AG04449 (cell line): ENCODE measurements at places on chromosomes 2 and 18.

DNA sequence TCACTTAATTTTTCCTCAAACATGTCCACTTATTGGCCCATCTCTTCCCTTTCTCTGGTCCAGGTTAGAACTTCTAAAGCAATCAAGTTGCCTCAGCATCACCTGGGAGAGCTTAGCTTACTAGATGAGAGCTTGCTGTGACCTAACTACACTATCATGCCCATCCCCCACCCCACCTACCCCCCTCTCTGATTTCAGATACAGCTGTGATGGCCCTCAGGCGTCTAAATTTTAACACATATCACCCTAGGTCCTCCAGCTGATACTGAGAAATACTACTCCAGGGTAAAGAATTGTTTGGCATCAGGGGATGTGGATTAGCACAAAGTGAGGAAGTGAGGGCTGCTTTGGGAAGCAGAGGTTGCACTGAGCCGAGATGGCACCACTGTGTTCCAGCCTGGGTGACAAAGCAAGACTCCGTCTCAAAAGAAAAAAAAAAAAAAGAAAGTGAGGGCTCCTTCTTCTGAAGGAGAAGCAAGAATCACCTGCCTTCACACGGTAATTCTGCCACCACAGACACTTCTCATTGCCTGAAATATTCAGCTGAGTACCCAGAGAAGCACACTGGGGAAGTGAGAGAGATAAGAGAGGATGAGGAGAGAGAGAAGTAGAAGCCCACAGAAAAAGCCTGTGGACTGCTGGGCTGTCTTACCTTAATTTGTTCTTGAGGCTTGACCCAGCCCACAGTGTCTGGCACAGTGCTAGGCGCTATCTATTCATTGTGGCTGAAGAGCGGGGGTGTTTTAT is 263.4 kb downstream of the ASXL3 start:
- DNase-seq, result no peak

GRCh38 chr2:1848599-1848995 is 104.3 kb upstream of the PXDN start:
- DNase-seq, result no peak

- no peak for DNase-seq
Observed at GRCh38 chr2:35468245-35468644, 887.3 kb upstream of the CRIM1 start.

DNA sequence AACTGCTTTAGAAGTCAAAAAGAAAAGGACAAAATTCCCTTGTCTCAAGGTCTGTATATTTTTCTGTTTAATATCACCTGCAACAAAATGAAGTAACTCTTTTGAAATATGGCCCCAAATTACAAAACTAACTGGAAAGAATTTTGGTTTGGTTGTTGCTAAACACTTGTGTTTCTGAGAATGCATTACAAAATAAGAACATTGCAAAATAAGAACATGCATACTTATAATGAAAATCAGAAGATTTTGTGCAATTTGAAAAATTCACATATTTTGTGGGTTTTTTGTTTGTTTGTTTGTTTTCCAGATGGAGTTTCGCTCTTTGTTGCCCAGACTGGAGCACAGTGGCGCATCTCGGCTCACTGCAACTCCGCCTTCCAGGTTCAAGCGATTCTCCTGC is 21.8 kb downstream of the NDUFB3 start:
- no peak for DNase-seq

DNA sequence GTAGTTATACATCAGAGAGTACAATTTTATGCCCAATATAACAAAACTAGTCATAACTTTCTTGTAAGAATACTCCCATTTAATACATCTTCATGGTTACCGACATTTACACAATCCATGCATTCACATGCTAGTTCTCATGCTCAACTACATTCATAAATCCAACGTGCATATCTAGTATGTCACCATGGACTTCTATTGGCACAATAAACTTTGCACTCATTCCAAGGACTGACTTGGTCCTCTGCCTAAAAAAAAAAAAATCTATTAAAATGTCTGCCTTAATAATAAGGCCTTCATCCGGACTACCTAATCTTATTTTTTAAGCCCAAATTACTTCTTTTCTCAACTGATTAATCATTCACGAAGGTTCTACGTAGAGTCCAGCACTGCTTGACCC is 107.8 kb upstream of the PGAP1 start:
- DNase-seq, result no peak

GRCh38 chr2:27857417-27858172 is 32.6 kb downstream of the RBKS start:
- DNase-seq, result peak; percentile 31

- no peak for DNase-seq
Observed at GRCh38 chr2:147499785-147500184, 345.0 kb upstream of the ACVR2A start.

DNA sequence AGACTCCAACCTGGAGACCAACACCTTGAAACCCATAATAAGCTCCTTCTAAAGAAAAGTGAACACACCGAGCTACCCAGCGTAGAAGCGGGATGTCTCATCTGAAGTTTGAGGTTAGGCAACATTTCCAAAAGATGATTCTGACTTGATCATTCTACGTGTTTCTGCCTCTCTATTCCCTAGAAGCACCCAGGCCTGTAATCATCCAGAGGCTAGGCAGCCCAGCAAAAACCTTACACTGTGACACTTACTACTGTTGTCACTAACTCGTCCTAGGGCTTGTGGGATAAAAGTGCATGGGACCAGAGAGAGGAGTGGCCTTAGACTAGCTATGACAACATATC is 1.4 kb downstream of the ZBTB14 start:
- DNase-seq, result no peak

GRCh38 chr2:160363961-160364360 is 129.6 kb downstream of the RBMS1 start:
- no peak for DNase-seq

GRCh38 chr18:26488417-26489009 is 59.8 kb downstream of the KCTD1 start:
- DNase-seq, result no peak

GRCh38 chr2:129870685-129871241 is 108.7 kb upstream of the RAB6C start:
- no peak for DNase-seq

DNA sequence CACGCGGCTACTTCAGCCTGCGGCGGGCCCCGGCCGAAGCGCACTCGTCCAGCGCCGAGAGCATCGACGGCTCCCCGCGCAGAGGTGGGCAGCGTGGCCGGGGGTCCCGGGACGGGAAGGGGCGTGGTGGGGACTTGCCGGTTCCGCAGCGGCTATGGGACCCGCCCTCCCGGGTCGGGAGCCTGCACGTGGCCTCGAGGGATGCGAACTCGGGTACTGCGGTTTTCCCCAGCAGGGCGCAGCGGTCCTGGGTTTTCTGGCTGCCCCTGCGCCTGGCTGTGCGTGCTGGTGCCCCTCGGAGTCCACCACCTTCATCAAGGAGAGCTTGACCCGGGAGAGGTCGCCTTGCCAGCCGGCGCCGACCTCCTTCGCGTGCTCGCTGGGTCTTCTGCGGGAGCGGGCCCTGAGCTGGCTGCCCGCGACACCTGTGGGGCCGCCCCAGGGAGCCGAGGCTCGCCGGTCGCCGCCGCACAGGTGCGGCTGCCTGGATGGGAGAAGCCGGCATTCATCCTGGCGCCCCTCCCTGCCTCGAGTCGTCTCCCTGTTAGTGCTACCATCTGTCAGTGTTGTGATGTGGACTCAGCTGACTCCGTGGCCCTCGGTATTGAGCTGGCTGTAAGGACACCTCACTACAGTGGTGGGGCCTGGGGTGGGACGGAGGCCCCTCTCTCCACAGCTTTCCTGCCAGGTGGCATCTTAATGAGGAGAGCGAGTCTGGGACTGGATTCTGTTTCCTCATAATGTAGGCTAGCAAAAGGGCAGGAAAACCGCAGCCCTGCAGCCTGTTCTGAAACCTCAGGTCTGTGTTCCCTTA is 177.3 kb downstream of the AGAP1 start:
- no peak for DNase-seq

DNA sequence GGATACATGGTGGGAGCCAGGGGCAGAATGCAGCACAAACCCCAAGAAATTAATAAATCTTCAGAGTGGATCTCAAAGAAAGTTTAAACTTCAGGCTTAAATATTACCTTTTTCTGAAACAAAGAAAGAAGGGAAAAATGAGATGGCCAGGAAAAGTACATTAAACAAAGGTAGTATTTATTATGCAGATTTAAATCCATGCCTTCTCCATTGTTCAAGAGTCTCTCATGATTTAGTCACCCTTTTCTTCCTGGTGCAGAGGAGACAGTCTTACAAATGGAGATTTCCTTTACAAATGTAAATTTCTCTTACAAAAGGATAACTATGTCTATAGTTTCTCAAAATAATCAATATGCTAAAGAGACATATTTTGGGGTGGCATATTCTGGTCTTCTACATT is 33.4 kb upstream of the PPM1B start:
- DNase-seq, result no peak

DNA sequence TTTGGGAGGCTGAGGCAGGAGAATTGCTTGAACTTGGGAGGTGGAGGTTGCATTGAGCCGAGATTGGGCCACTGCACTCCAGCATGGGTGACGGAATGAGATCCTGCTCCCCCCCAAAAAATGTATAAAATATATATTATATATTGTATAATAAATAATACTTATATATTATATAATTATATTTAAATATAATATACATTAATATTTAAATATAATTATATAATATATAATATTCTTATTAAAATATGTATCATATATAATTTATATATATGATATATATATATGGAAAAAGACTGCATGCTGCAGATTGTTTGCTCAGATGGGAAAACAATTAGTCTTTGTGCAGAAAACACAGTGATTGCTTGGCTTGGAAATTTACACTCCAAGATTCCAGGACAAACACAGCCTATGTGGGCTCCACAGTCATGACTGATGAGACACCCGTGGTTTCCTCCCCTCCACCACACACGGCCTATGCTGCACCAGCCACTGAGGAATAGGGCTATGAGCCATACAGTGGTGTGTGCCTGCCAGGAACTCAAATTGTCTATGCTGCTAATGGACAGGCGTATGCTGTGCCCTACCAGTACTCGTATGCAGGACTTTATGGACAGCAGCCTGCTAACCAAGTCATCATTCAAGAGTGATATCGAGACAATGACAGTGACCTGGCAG is 30.0 kb downstream of the PMAIP1 start:
- no peak for DNase-seq

DNA sequence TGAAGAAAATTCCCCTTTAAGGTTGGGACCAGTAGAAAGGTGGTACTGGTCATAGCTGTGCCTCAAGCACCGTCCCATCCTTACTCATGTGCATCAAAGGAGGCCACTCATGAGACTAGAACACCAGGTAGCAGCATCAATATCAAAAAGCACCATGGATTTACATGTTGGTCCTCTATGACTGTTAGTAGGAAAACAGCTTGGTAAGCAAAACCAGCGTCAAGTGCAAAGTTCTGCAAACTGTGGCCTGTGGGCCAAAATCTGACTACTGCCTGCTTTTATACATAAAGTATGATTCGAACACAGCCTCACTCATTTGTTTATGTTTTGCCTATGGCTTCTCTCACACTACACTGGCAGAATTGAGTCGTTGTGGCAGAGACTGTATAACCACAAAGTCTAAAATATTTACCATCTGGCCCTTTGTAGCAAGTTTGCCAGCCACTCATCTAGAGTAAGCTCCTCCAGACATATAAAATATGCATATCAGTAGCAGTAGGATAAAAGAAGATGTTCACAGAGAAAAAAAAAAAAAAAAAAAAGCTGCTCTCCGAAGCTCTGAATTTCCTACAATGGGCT is 119.7 kb upstream of the CTNNA2 start:
- no peak for DNase-seq

GRCh38 chr18:66558773-66559172 is 45.1 kb downstream of the CDH19 start:
- no peak for DNase-seq

DNA sequence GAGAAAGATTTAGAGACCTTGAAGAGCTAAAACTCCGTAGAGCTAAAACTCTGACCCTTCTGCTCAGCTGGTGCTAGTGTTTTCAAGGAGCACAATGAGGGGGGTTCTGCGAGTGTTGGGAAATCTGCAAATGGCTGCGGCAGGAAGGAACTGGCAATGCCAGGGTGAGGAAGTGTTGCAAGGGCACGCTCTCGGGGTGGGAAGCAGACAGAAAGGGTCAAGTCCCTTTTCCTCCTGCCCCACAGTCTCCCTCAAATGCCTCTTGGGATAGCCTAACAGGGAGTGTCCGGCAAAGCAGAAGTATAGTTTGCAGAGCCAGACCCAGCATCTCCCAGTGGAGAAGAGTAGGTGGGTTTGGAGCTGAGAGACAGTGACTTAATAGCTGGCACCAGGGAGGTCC is 60.5 kb downstream of the NCAPH start:
- no peak for DNase-seq

GRCh38 chr2:22375096-22375495 is 1009.9 kb upstream of the KLHL29 start:
- DNase-seq, result no peak

DNA sequence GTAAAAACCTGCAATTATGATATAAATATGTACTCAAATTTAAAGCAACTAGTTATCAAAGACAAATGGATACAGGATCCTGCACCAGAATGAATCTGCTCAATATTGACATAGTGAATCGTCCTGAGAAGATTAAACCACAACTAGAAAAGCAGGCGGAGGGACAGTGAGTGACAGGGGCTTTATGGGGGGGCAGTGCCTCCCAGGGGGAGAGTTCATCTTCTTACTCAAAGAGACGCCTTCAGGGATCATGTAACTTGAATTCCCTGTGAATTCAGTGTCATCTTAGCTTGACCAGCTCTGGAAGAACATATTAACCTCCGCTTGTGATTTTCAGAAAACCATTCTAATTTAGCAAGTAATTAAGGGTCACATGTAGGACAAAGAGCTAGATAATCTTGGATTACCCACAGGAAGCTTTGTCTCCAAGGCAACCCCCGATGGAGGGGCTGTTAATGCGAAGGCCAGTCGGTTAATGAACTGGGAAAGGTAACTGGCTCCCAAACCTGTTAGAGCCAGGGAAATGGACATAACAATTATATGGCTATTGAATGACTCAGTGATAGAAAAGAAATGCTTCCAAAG is 17.4 kb upstream of the LMAN1 start:
- no peak for DNase-seq

DNA sequence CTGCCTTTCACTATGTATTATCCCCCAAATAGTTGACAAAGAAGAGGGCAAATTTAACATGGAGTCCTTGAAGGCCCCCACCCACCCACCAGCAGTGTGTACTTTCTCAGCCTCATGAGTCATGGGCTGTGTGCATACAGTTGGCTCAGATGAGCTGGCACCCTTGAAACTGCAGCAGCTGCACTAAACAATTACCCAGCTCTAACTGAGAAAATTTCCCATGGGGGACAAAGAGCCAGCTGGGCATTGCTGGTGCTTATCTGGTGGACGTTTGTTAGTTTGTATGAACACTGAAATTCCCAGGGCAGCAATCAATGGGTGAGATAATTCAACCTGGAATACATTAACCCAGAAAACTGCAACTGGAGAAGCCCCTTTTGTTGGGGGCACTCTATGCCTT is 131.7 kb downstream of the GCA start:
- DNase-seq, result no peak

GRCh38 chr2:120474486-120474885 is 128.6 kb downstream of the INHBB start:
- no peak for DNase-seq
